ENCODE measurements at places on chromosomes 13 and 19.
A peak's percentile ranks its signal among the peaks of the same experiment; 100 is the strongest.

- DNase-seq: no peak
These were observed 13.8 kb downstream of the DDX39A start for GRCh38 chr19:14405380-14405757.

- DNase-seq: no peak
These were observed 97.6 kb upstream of the MIR17HG start for GRCh38 chr13:91249861-91250260.

DNA sequence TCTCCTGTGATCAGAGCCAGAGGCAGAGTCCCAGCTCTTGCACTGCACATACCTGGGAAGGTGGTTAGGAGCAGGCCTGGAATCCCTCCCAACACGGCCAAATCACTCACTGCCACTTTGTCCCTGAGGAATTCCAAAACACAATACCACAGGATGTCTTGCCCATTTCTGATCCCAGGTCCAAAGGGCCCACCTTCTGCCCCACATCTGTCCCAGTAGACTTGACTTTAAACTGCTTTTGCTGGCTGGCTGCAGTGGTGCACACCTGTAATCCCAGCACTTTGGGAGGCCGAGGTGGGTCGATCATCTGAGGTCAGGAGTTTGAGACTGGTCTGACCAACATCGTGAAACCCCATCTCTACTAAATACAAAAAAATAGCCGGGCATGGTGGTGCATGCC lies 18.9 kb downstream of the ZNF536 start:
- no peak for DNase-seq

DNA sequence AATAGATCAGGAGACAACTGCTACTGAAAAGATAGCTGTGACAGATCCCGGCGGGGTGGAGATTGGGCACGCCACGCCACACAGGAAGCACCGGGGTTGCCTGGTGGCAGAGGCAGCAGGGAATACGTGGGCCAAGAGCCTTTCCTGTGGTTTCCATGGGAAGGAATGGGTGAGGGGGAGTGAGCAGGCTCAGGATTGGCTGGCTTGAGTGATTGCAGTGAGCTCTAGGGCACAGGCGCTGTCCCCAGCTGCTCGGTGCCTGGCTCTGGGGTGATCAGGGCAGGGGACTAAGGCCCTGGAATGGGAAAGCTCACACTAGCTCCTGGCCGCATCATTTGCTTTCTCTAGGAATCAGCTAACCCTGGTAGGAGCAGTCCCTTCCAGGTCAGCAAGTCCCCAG lies 166.1 kb downstream of the USP12 start:
- DNase-seq: no peak

DNA sequence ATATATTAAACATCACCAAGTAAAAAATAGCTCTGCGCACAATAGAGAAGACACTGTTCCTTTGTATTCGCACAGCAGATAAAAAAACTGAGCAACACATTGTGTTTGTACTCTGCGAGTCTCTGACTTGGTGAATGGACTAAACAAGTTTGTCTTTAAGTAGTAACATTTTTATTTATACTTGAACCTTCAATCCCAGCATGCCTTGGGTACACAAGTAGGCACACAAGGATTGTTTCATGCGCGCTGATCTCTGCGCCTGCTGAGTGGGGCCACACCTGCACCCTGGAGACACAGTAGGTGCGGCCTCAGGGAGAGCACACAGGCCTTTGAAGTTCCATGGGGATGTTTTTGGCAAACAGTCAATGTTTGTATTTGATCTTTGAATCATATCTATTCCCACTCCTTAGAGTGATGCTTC lies 318.9 kb downstream of the MYO16 start:
- no peak for DNase-seq

DNA sequence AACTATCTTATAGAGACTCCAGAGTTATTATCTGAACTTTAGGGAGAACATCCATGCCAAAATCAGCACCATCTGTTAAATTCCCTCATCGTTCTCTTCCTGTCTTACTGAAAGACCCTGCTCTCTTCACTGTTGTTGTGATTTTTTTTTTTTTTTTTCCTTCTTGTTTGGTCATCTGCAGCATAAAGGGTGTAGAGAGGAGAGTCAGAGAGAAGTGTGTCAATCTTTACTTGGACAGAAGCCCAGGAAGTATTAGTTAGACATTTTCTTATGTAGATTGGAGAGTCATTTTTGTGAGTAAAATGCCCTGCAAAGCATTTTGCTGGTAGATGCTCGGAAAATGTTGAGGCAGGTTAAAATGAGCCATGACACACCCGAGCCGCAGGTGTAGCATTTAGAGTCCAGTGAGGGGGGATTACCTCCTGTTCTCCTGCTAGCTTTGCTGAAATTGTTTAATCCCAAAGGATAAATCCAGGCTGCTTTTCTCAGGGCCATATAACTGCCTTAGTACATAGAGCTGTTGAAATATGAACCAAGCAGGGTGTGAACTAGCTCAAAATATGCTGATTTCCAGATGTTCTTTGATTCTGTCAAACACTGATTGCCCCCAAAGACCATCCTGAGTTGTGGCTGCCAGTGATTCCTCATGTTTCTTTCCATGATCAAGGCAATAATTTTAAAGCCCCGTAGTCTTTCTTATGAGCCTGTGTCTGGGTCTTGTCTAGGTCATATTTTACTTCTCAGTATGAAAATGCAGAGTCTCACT lies 143.5 kb downstream of the DCT start:
- DNase-seq: no peak

GRCh38 chr13:83311886-83312577 lies 570.2 kb downstream of the SLITRK1 start:
- no peak for DNase-seq

DNA sequence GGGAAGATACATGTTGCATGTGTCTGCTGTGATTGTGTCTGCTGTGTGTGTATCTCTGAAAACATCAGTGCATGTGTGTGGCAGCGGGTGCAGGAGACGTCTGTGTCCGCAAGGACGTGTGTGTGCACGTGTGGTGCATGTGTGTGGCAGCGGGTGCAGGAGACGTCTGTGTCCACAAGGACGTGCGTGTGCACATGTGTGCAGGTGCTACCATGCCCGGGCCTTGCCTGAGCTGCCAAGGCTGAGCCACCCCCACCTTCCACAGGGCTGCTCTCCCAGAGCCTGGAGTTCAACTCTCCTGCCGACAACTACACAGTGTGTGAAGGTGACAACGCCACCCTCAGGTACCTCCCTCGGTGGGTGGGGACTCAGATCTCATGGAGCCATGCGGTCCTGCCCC lies 10.4 kb downstream of the IGLON5 start:
- DNase-seq: no peak

- DNase-seq: peak; percentile 11
These were observed 221.7 kb downstream of the KCNRG start for GRCh38 chr13:50236898-50237318.

- DNase-seq: no peak
These were observed 708.1 kb upstream of the ARGLU1 start for GRCh38 chr13:107275945-107276614.

DNA sequence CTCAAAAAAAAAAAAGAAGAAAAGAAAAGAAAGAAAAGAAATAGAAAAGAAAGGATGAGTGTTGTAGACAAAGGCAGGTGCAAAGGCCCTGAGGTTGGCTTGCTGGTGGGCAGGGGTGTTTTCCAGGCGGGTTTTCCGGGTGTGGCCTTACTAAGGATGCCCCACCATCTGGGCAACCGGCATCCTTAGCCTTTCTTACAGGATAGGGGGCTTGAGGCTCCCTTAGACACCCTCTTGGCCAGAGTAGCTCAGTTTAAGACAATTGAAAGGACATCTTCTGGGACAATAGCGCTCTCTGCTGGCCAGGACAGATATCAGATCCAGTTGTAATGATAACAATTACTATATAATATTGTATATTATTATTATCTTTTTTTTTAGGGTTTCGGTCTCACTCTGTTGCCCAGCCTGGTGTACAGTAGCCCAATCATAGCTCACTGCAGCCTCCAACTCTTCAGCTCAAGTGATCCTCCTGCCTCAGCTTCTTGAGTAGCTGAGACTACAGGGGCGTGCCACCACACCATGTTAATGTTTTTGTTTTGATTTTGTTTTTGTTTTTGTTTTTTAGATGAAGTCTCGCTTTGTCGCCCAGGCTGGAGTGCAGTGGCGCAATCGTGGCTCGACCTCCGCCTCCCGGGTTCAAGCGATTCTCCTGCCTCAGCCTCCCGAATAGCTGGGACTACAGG lies 1.4 kb upstream of the QTRT1 start:
- DNase-seq: peak; percentile 46

- no peak for DNase-seq
These were observed 66.9 kb downstream of the CYSLTR2 start for GRCh38 chr13:48720621-48721020.

DNA sequence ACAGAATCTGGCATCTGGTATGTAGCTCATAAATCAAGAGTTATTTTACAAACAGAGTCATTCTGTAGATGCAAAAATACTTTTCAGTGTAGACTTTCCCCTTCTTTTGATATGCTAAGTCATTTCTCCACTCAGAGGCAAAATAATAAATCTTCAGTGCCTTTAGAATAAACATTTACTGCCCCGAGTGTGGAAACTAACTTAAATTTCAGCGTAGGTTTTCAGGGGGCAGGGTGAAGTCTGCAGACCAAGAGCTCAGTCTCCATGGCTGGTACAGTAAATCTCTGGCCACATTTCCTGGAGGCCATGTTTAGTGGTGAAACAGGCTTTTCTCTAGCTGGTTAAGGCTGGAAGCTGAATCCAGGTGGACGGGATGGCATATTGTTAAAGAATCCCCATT lies 13.1 kb upstream of the ADPRHL1 start:
- no peak for DNase-seq

GRCh38 chr19:32189956-32190706 lies 155.3 kb upstream of the ZNF507 start:
- DNase-seq: no peak

GRCh38 chr13:44542361-44542760 lies 33.8 kb downstream of the TSC22D1 start:
- DNase-seq: no peak

DNA sequence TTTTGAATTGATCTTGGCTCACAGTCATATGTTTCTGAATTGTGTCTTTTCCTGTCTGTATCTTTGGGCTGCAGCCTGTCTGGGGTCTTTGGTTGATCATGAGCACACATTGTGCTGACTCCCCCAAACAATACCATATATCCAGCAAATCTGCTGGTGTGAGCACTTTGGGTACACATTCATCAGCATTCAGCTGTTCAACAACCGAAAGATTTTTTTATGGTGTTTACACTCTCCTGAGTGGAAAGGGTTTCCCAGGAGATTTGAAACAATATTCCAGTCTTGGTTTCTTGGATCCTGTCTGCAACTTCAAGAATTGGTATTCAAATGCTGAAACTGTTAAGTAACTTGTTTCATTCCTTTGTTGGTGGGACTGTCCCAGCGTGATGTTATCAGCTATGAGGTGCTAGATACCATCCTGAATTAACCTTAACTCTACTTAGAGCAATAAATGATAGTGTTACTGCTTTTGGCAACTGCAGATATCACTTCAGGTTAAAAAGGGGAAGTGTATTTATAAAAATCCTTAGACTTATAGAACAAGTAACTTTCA lies 78.4 kb upstream of the DIAPH3 start:
- no peak for DNase-seq

DNA sequence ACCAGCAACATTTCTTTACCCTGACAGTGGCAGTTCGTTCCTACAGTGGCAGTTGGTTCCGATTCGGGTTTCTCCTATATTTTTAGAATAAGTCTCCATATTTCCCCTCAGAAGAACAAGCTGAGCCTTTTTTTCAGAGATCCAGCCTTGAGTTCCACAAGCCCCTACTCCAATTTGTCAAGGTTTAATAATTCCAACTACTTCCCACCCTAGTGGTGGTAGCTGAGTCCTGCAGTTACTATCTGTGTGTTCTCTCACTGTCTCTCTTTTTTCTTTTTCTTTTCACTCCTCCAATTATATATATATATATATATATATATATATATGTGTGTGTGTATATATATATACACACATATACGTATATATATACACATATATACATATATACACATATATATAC lies 1347.3 kb downstream of the PCDH9 start:
- DNase-seq: no peak

DNA sequence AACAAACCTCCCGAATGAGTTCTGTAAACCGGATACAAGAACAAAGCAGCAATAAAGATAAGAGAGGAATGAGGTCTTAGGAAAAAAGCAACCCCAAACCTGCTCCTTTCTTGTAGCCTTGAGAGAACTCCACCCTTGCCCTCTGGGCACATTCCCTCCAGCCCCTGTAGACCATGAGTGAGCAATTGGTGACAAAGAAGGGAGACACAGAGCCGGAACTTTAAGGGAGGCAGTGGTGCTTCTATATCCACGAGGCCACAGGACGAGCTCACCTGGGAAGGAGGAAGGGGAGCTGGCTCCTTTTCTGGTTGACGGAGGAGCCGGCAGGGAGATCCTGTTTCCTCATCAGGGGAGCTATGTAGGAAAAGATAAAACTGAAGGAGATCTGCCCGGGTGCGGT lies 13.0 kb downstream of the BRME1 start:
- DNase-seq: no peak

DNA sequence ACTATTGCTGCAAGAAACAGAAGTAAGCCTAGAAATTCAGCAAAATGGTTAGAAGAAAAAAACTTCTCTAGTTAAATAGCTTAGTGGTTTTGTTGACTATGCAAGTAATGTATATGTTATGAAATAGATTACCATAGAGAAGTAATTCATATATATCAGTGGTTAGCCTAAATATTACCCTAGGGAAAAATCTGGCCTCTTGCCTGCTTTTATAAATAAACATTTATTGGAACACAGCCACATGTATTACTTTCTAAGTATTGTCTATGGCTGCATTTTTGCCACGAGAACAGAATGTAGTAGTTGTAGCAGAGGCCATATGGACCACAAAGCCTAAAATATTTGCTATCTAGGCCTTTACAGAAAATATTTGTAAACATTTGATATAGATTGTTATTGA lies 1471.7 kb upstream of the PRR20A start:
- DNase-seq: no peak

GRCh38 chr19:1451916-1452801 lies 2.2 kb downstream of the APC2 start:
- DNase-seq: no peak

DNA sequence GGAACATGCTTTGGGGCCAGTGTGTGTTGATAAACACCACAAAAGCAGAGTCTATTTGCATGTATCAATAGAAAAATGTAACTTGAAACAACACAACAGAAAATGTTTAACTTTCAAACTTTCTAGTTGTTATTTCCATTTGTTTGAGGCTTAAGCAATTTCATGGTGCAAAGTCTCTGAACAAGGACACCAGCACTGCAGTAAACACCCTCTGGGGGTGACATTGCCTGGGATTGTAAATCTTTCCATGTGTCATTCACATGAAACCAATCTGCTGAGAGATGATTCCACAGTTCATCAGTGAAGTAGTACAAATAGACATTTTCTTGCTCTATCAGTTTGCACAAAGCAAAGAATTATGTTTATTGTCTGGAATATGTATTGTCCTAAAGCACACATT lies 124.5 kb downstream of the ITGBL1 start:
- no peak for DNase-seq

DNA sequence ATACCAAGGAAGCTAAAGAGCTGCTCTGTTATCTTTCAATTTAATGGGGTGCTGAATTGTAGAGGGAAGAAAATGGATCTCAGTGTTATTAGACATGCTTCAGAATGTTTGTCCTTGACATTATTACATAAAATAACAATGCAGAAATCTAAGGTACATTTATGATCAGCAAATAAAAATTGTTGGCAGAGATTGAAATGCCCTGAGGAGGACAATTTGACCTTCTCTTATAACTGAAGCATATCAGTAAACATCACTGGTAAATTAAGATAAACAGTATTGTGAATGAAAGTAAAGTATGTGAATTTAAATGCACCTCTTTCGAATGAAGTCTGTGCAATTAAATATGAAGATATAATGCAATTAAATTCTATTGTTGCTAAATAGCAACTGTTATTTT lies 1362.1 kb upstream of the ATXN8OS start:
- no peak for DNase-seq

- no peak for DNase-seq
These were observed 8.0 kb downstream of the ZNF671 start for GRCh38 chr19:57719424-57719823.

GRCh38 chr19:49907745-49908446 lies 11.2 kb upstream of the IL4I1 start:
- peak; percentile 31 for DNase-seq

Data from CD4-positive, alpha-beta T cell treated with Interferon gamma for 1 hour (primary cell).